ENCODE measurements at places on chromosomes 4 and X.

DNA sequence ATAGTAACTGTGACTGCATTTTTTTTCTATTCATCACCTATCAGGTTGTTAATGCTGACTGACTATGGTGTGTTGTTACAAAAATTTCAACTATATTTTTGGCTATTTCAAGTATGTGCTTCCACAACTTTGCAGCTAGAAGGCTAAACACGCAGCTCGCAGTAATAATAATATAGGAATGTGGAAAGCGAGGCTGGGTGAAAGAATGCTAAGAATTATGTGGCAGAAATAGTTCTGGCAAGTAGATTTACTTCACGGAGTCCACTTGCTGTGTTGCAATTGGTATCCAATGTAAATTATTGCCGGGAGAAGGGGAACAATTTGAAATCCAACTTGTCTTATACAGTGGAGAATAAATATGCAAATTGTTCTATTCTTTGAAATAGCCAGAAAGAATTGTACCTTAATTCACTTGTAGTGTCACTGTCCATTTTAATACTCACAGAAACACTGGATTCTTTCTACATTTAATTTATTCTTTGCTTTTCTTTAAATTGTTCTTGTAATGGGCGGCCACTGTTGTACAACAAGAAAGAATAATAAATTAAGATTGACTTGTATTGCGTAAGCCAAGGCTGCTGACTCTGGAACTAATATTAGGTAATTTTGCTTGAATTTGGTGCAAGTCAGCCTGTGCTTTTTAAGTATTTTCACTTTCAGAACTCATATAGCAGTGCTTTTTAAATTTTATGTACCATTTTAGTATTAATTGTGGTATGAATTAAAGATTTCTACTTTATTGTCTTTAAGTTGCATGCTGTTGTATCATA, 154.9 kb downstream of the FRMPD4 start:
- no peak for DNase-seq

DNA sequence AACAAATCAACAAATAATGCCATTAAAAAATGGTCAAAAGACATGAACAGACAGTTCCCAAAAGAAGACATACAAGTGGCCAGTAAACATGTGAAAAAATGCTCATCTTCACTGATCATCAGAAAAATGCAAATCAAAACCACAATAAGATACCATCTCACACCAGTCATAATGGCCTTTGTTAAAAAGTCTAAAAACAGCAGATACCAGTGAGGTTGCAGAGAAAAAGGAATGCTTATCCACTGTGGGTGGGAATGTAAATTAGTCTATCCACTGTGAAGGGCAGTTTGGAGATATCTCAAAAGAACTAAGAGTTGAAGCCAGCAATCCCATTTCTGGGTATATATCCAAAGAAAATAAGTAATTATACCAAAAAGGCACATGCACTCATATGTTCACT, 668.1 kb upstream of the CPEB2 start:
- DNase-seq = no peak

- DNase-seq = no peak
These were observed 2.4 kb downstream of the PCDH7 start for GRCh38 chr4:30722359-30723200.

- no peak for DNase-seq
These were observed 59.4 kb upstream of the PPP4R3C start for GRCh38 chrX:27522500-27522899.

DNA sequence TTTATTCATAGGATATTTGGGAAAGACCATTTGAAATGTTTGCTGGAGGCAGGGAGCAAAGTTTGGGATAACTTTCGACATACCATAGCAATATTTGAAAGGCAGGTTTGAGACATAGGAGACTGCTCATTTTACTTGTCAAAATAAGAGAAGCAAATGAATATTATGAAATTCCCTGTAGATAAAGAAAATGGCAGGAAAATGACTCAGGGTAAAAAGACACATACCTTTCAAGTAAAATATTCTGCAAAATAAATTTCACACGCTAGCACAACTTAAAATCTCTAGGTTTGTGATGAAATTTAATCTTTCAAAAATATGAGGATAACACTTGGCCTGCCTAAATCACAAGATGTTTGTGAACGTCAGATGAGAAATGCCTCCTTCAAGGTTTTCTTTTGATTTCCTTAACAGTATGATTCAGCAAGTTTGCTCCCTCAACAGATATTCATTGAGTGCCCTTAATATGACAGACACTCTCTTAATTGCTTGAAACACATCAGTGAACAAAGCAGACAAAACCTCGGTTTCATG, 6.6 kb downstream of the TMEM156 start:
- no peak for DNase-seq

GRCh38 chr4:24922416-24922815, 9.6 kb upstream of the CCDC149 start:
- DNase-seq = no peak

- no peak for DNase-seq
These were observed 638.9 kb downstream of the MID1IP1 start for GRCh38 chrX:39439906-39440798.

- DNase-seq = no peak
These were observed 165.4 kb upstream of the TACR3 start for GRCh38 chr4:103885152-103885551.

- DNase-seq = no peak
These were observed 8.9 kb upstream of the CRLF2 start for GRCh38 chrX:1221296-1221845.

Measured in NCI-H524 (cell line).